ENCODE measurements at places on chromosomes 16 and 17.

- peak; percentile 85 for DNase-seq
Measured at GRCh38 chr17:43431714-43432523, 33.1 kb downstream of the ARL4D start.

DNA sequence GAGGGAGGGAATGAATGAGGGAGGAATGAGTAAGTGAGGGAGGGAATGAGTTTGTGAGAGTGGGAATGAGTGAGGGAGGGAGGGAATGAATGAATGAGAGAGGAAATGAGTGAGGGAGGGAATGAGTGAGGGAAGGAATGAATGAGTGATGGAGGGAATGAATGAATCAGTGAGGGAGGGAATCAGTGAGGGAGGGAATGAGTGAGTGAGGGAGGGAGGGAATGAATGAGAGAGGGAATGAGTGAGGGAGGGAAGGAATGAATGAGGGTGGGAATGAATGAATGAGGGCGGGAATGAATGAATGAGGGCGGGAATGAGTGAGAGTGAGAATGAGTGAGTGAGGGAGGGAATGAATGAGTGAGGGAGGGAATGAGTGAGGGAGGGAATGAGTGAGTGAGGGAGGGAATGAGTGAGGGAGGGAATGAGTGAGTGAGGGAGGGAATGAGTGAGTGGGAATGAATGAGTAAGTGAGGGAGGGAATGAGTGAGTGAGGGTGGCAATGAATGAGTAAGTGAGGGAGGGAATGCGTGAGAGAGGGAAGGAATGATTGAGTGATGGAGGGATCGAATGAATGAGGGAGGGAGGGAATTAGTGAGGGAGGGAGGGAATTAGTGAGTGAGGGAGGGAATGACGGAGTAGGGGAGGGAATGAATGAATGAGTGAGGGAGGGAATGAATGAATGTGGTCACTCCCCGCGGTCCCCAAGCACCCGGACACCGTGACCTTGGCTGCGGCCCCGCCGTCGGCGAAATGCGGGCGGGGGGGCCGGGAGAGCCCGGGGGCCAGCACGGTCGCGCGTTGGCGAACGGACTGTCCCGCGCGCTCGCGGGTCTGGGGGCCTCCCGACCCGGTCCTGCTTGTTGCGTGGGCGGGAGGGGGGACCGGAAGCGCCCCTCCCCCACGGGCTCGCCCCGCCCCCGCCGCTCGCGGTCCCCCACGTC, 1.1 kb upstream of the UBE2I start:
- DNase-seq, result peak; percentile 76

DNA sequence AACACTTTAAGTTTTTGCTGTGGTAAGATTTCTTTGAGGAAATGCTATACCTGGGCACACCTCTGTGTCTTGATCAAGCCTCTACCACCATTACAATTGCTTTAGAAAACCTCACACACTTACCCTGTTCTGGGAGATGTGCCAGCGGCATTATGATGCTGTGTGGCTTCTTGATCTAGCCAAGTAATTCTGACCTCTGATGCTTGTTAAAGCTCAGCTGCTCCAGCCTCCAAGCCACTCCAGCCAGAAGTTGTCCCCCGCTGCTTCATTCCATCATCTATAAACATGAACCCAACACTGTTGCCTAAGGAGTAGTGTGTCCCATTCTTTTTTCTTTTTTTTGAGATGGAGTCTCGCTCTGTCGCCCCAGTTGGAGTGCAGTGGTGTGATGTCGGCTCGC, 60.1 kb downstream of the CYLD start:
- no peak for DNase-seq

DNA sequence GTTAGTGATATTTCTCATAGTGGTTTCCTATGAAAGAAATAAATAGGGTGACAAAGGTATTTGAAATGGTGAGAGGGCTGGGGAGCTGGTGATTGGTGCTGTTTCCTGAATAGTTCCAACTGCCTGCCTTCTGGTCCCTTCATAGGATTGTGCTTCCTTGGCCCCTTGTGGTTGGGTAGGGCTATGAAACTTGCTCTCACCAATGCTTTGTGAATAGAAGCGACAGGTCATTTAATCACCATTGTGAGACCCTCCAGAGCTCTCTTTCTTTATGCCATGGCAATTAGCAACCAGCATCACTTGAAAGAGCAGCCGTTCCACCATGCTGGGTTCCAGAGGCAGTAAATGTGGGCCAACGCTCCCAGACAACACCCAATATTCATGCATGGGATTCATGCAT, 23.7 kb upstream of the WWOX start:
- DNase-seq, result no peak

- DNase-seq, result peak; percentile 65
Measured at GRCh38 chr17:73342541-73343167, 30.9 kb upstream of the CDC42EP4 start.

GRCh38 chr17:42678951-42679491, 2.2 kb upstream of the PLEKHH3 start:
- peak; percentile 59 for DNase-seq

- no peak for DNase-seq
Measured at GRCh38 chr17:17344507-17345293, 41.5 kb downstream of the NT5M start.

DNA sequence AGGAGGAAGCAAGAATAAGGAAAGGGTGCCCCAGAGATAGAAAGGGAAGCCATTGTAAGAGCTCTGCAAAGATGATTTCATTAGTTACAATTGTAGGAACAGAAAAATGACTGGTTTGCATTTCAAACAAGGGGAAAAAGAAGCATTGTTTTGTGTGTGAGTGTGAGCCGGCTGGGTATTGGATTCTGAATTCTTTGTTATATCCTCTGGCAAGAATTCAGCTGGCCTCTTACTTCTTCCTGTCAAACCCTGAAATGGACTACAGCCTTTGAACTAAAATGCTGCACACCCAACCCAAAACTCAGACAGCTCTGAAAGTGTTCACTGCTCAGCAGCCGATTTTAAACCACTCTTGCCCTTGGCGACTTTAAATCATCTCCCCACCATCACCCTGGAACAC, 461.3 kb downstream of the PMP22 start:
- DNase-seq, result no peak

DNA sequence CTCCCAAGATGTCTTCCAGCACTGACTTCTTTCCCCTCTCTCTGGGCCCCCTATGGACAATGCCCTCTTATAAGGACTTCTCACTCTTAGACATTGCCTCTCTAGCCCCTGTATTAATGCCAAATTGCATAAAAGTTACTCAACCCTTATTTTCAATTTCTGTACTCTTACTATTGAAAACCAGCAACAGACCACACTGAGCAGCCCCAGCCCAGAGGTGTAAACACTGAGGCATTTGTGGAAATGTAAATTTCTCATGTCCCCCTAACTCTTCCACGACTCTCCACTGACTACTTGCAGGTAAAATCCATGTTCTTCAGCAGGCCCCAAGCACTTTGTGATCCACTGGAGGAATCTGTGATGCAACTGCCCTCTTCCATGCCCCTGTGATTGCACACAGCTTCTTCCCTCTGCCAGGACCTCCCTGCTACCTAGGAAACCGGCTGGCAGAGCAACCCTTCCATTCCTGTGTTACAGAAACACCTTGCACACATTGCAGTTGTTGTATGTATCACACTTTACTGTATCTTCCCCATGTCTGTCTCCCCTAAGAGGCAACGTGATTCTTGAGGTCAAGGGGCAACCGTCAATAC, 4.4 kb downstream of the N4BP1 start:
- peak; percentile 56 for DNase-seq

DNA sequence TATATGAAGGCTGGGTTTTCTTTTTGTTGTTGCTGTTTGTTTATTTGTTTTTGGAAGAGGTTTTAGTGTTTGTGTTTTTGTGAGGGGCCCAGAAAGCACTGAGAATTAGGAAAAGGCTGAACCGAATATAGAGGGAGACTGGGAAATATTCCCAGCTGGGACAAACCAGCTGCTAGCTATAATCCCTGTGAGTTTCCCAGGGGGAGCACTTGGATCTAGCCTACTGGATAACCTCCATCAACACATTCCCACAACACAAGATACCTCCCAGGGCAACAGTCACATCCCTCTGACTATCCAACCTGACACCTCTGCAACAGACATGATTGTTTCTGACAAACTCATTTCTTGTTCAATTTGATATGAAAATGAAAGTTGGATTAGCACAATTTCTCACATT, 16.7 kb downstream of the CDH11 start:
- DNase-seq, result no peak

GRCh38 chr16:48596326-48596725, 13.7 kb downstream of the N4BP1 start:
- DNase-seq, result no peak

GRCh38 chr17:50690887-50691549, 16.7 kb downstream of the ANKRD40 start:
- DNase-seq, result no peak

DNA sequence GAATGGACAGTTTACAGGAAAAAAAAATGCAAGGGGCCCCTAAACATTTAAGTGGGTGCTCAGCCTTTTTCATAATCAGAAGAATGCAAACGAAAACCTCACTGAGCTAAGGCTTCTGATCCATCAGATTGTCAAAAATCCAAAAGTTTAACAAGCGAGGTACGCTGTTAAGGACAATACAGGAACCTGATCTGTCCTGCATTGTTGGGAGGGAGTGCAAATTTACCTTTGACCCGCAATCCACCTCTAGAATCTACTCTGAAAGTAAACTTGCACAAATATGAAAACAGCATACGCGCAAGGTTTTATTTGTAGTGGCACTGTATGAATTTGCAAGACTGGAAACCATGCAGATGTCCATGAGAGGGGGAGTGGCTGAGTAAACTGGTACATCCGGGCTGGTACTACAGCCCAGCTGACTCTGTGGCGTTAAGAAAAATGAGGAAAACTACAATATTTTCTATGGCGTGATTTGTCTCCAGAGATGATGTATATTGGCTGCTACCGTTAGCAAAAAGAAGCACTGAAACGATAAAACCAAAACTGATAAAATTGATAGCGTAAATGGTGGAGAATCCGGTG, 28.8 kb upstream of the ST6GALNAC1 start:
- DNase-seq, result no peak

DNA sequence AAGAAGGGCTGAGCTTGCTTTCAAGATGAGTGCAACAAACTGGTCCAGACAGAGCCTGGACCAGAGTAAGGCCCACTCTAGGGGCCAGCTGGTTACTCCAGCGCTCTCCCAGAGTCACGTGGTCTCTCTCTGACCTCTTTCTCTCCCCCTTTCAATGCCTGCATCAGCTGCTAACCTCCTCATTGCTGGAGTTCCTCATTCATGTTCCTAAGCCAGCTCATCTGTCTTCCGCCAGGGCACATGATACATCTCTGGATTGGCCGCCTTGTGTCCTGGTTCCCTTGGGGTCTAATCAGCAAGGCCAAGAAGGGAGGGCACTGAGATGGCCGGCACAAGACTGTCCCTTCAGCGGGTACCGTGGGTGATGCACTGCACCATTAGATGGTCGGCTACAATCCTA, 26.9 kb upstream of the ZFP90 start:
- DNase-seq, result no peak

DNA sequence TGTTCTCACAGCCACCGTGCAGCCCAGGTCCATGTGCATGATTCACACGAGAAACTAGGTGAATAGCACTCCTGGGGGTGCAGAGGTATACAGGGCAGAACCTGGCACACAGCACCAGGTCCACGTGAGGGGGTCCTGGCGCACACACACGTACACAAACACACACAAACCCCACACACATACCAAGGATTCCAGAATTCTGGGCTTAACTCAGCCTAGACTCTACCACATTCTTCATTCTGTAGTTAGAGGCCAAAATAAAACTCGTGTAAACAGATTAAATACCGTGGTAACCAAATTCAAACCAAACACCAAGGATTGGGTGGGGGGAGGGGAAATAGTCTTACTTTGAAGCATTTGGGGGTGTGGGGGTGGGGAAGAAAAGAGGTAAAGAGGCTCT, 58.5 kb downstream of the XYLT1 start:
- peak; percentile 35 for DNase-seq

- DNase-seq, result peak; percentile 32
Measured at GRCh38 chr17:36592316-36592715, 637 bp downstream of the DHRS11 start.

GRCh38 chr16:55565086-55565485, 1.4 kb upstream of the CAPNS2 start:
- no peak for DNase-seq

- no peak for DNase-seq
Measured at GRCh38 chr17:34582185-34582900, 3.0 kb downstream of the TMEM132E start.

DNA sequence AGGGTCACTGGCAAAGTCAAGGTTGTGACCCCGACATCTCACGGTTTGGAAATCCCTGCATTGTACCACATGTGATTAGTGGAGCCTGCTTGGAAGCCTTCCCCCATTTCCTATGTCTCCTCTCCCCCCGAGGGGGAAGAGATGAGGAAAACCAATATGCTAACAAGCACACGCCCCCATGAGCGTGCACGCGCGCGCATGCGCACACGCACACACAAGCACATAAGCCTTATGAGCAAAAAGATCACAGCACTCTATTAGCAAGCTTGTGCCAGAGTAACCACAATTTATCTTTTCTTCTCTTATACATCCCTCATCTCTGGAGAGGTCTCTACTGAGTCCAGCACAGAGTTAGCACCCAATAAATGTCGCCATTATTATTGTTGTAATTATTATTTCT, 31.8 kb upstream of the MMP2 start:
- no peak for DNase-seq

- no peak for DNase-seq
Measured at GRCh38 chr16:85651629-85652430, 36.9 kb downstream of the GINS2 start.

GRCh38 chr16:19657831-19658230, 60.2 kb downstream of the KNOP1 start:
- DNase-seq, result no peak

- peak; percentile 49 for DNase-seq
Measured at GRCh38 chr17:49775546-49776260, 11.8 kb upstream of the FAM117A start.

DNA sequence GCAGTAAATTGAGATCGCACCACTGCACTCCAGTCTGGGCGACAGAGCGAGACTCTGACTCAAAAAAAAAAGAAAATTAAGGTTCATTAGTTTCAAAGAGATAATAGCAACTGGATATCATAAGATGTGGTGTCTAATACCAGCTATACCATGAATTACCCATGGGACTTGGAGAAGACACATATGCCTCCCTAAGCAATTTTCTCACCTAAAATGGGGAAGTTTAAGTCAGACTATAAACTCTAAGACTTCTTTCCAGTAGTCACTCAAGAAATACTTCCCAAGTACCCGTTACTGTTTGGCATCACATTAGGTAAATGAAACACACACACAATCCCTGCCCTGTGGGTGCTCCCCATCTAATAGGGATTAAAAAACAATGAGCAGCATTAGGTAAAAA, 22.6 kb downstream of the SMURF2 start:
- DNase-seq, result no peak

DNA sequence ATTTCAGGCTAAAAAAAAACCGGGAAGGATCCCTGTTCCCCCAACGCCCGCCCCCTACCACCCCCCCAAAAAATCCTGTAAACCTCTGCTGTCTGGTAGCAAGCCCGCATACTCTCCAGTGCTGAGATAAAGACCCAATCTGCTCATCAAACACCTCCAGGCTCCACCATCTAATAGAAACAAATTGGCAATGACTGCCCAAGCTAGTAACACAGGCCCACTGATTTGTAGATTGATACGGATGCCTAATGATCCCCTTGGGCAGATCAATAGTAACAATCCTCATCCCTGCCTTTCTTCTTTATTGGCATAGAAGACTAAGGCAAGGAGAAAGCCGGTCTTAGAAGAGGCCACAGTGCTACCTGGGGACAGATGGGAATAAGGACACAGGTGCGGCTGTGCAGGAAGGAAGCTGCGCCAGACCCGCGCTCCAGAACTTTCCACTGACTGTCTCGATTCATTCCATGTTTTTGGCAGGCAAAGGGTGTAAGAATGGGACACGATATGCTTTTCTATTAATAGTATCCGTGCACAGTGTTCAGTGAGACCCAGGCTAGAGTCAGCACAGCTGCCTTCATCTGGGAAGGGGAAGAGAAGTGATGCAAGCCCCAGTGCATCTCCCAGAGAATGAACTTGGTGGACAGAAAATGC, 407.6 kb upstream of the PSMD7 start:
- no peak for DNase-seq

Data from amniotic epithelial cell (primary cell).